ENCODE measurements at places on chromosomes 7 and 10.

GRCh38 chr10:91680487-91680886 lies 47.6 kb upstream of the PPP1R3C start:
- no peak for DNase-seq

- no peak for DNase-seq
Observed at GRCh38 chr7:18698258-18698734, 202.7 kb downstream of the HDAC9 start.

DNA sequence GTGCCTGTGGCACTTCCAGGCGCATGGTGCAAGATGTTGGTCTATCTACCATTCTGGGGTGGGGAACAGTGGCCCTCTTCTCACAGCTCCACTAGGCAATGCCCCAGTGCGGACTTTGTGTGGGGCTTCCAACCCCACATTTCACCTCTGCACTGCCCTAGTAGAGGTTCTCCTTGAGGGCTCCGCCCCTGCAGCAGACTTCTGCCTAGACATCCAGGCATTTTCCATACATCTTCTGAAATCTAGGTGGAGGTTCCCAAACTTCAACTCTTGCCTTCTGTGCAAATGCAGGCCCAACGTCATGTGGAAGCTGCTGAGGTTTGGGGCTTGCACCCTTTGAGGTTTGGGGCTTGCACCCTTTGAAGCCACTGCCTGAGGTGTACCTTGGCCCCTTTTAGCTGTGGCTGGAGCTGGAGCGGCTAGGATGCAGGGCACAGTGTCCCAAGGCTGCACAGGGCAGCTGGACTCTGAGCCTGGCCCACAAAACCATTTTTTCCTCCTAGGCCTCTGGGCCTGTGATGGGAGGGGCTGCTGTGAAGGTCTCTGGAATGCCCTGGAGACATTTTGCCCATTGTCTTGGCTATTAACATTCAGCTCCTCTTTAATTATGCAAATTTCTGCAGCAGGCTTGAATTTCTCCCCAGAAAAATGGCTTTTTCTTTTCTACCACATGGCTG lies 130.6 kb upstream of the EFCAB10 start:
- no peak for DNase-seq

- no peak for DNase-seq
Observed at GRCh38 chr7:1231214-1232102, 1.2 kb upstream of the UNCX start.

DNA sequence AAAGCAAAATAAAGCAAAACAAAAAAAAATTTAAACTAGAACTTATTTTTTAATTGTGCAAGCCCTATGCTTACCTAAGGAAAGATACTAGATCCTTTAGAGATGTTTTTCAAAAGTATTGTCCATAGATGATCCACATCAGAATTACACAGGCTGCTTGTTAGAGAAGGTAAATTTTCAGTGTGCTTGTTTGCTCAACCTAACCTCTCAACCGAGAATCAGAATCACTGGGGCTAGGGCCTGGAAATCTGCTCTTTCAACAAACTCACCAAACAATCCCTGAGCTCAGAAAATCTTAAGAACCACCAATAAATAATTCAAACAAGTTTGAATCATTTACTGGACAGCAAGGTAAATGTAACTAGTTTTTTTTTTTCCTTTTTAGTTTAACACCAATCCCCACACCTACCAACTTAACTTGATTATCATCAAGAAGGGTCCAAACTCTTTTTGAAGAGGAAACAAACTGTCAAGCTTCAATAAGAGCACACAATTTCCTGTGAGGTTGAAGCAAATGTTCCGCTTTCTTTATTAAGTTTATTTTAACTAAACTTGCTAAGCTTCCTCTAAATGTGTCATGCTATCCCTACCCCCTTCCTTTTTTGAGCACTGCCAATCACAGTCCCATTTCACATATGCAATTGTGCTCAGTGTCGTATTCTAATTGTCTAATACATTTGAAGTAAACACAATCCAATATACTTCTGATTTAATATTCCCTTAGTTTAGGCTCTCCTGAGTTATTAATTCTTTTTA lies 7.4 kb upstream of the TSPAN33 start:
- DNase-seq = no peak

DNA sequence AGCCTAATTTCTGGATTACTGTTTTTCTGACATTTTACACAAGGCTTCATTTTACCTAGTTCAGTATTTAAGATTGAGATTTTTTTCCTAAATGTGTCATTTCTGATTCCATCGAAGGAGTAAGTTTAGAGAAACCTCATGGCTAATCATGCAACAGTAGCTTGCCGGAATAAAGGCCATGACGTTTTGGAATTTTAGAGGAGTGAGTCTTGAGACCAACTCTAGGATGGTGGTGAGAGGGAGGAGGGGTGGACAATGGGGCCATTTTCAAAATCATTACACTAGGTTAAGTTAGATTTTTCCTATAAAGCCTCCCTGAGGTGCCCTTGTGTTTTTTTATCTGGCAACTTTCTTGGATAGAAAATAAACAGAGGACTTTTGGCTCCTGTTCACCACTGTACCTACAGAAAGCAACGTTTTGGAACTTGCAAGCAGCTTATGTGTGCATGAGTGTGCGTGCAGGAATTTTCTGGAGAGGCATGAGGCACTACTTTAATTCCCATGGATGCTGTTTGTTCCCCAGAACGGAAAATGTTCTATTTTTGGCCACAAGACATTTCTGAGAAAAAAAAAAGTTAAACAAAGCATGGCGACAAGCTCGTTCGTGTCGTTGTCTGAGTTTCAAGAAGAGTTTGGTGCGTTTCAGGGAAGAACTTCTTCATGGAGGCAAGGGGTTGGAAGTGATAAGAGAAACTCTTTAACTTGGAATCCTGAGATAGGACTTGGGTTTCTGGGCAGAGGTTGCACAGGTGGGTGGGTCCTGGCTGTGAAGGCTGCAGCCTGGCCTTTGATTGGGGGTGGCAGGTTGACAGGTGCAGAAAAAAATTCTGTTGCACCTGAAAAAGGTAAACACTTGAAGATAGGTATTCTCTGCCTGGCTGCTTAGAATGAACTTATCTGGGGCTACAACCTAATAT lies 178.1 kb downstream of the PTEN start:
- peak; percentile 66 for DNase-seq
